Stimulated activated CD8-positive, alpha-beta memory T cell treated with anti-CD3 and anti-CD28 coated beads, Interleukin-15, amount 100 ng/mL, for 4 hours (primary cell): ENCODE measurements at places on chromosomes 13 and 19.

GRCh38 chr19:28485292-28485691 lies 727.7 kb downstream of the UQCRFS1 start:
- DNase-seq, result no peak

DNA sequence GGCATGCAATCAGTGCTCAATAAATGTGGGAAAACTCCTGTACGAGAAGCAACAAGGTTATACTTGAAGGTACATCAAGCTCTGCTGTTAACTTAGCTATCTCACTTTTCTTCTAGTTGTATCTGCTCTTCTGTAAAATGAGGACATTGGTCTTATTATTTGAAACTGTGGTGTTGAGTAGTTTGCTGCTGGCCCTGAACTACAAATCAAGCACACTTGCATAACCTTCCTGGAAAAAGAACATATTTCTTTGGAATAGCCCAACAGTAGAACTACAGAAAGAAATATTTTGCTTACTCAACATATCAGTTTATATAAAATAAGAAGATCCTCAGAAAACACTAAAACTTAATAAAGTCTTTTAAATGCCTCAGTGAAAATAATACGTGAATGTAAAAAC lies 203.0 kb downstream of the KCTD12 start:
- DNase-seq, result no peak

GRCh38 chr13:105471673-105472072 lies 1063.8 kb downstream of the EFNB2 start:
- DNase-seq, result no peak

GRCh38 chr13:113428871-113429607 lies 24.2 kb downstream of the ADPRHL1 start:
- no peak for DNase-seq

DNA sequence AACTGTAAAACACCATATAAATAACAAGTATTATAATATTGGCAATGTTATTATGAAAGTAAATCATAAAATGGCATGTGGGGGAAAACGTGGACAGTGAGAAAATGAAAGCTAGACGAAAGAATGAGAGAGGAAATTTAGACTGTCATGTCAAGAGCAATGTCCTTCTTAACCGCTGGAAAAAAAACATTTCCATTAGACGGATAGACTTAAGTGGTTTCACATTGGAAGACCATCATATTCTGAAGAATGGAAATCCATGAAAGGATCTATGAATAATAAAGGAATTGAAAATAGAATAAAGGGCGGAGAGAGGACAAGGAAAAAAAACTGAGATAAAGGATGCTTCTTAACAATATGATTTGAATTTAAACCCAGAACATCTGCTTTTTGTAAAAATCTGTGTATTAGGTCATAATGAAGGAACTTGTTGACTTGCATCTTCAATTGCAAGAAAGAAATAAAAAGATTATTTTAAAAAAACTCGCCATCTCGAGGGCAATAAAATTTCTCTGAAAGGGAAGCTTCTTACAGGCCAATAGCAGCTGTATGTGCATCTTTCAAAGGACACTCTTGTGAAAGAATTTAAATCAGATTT lies 90.6 kb downstream of the SPRY2 start:
- DNase-seq, result no peak

GRCh38 chr13:30240608-30241007 lies 66.7 kb downstream of the KATNAL1 start:
- DNase-seq, result no peak

- DNase-seq, result no peak
Measured at GRCh38 chr19:1571358-1571757, 3.2 kb upstream of the MEX3D start.

DNA sequence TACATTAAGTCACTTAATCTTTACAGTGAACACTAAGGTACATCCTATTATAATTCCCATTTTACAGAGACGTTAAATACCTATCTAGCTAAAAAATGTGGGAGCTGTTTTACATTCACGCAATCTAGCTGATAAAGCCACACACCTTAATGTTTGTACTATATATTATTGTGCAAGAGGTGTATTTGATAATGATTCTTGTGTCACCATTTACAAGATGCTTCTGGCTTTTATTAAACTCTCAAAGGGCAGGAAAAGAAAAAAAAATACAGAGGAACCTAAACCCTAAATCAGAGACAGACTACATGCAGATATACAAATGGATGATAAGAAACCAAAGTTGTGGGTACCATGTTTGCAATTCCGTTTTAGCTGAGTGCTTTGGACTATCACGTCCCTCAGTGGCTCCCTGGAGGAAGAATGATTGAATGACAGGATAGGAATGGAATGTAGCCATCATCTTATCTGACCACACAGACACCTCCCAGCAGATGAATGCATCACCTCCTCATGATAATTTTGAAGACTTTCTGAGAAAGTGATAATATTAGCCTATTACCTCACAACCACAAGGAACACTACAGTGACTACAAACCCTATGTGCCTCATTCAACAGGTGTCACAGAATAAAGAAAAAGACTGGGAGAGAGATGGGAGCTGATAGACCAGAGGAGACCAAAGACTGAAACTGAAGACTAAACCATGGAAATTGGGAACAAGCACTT lies 230.5 kb upstream of the SERP2 start:
- no peak for DNase-seq

- no peak for DNase-seq
Measured at GRCh38 chr13:41905600-41906254, 55.2 kb downstream of the VWA8 start.

- no peak for DNase-seq
Measured at GRCh38 chr13:42270857-42271215, 1.1 kb upstream of the AKAP11 start.

DNA sequence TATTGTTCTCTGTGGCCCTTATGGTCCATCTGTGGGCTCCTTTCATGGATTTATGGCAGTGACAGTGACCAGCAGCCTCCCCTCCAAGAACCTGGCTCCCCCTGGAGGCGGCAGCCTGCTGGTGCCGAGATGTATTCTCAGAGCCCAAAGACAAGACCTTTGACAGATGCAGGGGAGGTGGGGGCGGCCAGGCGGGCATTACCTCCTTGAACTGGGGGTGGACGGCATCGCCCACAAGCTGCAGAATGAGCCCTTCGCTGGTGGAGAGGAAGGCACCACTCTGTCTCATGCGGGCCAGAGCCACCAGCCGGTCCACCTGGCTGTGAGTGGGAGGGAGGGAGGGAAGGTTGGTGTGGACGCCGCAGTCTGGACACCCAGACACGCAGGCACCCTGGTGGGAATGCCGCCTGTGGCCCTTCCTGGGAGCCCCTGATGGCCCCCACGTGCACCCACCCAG lies 6.6 kb downstream of the ISOC2 start:
- no peak for DNase-seq
